Uterus (tissue), 4 donors: ENCODE measurements at places on chromosomes 13 and 19. TPM values are rescaled to one million over a fixed set of nuclear protein-coding genes. Genes with fewer than 3 reads are reported as not detected.

DNA sequence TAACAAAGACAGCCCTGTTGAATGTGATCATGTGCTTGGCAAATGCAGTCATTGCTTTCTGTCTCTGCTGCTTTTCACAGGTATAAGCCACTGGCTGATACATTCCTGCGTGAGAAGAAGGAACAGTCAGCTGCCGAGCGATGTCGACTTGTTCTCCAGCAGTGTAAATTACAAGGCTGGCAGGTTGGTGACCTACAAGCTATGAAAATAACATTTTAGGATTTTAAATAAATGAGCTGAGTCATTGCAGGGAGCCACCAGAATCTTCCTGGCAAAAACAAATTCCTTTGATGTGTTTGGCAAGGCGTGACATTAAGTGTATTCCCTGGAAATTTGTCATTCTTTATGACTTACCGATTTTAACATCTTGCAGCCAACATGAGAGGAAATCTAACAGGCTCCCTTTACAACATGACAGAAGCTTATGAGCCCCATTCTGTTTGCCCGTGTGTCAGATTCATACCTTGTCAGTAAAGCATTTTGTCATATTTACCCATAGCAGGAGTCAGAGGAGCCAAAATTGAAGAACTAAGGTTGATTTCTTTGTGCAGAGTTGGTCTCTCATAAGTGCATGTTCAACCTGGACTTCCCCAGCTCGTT is 471.4 kb downstream of the MYO16 start:
- no peak for DNase-seq

DNA sequence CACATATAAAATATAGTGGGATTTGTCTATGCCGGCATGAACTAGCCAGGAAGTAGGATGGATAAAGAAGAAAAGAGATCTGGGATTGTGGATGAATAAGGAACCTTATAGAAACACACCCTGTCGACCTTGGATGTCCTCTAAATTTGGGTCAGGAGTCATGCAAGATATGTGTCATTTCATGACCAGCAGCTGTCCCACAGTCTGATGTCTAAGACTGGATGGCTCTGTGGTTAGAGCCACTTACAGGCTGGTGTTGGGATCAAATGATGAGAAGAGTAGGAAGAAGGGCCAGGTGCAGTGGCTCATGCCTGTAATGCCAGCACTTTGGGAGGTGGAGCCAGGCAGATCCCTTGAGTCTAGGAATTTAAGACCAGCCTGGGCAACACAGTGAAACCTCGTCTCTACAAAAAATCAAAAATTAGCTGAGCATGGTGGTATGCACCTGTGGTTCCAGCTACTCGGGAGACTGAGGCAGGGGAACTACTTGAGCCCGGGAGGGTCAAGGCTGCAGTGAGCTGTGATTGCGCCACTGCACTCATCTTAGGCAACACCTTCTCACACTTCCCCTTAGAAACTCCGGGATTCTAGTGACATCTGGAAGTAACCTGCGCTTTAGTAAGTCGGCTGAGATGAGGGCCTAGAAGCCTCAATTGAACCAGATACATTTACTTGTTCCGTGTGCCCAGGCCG is 30.8 kb downstream of the TMED1 start:
- no peak for DNase-seq

- DNase-seq, result no peak
Measured at GRCh38 chr13:78712831-78713230, 53.9 kb upstream of the OBI1 start.

- no peak for DNase-seq
Measured at GRCh38 chr13:32851083-32852069, 164.8 kb upstream of the KL start.

DNA sequence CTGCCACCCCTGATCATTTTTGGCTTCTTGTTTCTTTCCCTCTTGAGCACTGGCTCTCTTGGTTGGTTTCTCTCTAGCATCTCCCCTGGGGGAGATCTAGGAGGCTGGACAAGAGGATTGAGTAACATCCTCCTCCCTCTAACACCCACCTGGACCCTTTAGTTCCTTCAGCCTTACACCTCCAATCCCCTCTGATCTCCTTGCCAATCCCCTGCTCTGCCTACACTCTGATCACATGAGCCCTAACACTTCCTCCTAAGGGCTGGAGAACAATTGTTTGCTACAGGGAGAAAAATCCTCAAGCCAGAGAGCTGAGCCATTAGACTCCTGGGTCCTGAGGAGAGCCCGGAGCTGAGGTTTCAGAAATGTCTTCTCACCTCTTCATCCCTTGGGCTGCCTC is 65.9 kb upstream of the ADGRL1 start:
- no peak for DNase-seq

DNA sequence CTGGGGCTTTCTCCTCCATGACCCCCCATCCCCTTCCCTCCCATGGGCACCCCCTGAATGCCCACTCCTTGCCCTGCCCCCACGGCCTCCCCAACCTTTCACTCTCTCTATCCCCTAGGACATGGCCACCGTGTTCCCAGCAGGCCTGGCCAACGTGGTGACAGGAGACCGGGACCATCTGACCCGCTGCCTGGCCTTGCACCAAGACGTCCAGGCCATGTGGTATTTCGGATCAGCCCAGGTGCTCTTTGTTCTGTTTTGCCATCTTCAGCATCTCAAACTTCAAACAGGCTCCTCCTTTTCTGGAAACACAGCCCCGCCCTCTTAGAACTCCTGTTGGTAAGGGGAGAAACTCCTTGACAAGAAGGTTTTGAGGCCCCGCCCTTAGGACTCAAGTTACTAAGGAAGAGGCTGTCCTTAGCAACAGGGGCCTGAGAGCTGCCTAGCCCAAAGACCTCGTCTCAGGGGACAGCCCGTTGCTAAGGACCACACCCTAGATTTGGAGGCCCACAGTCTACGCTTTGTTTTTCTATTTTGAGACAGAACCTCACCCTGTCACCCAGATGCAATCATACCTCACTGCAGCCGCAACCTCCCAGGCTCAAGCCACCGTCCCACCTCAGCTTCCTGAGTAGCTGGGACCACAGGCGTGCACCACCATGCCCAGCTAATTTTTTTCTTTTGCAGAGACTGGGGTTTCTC is 5.1 kb upstream of the FLT3LG start:
- DNase-seq, result peak; percentile 61

- DNase-seq, result no peak
Measured at GRCh38 chr13:73303851-73304250, 245.0 kb downstream of the KLF5 start.

- DNase-seq, result no peak
Measured at GRCh38 chr13:97257228-97257755, 35.2 kb downstream of the MBNL2 start.

GRCh38 chr13:107450931-107451330 is 764.4 kb downstream of the LIG4 start:
- peak; percentile 26 for DNase-seq

DNA sequence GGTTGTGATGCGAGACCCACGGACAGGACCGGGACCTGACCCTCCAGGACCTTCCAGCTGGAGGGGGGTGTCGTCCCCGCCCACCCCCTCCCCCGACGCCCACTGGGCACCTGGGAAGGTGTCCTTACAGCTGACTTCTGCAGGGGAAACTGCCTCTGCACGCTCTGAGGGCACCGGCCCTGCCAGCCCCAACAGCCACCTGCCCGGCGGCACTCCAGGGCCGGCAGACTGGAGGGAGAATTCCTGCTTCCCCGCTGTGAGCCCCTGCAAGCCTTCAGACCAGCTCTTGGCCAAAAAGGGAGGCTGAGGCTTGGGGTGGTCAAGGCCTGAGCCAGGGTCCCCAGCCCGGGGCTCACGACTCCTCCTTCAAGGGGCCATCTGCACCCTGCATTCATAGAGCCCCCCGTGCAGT is 1.2 kb downstream of the CNN2 start:
- no peak for DNase-seq

- DNase-seq, result no peak
Measured at GRCh38 chr19:35251456-35251855, 2.7 kb downstream of the LSR start.

DNA sequence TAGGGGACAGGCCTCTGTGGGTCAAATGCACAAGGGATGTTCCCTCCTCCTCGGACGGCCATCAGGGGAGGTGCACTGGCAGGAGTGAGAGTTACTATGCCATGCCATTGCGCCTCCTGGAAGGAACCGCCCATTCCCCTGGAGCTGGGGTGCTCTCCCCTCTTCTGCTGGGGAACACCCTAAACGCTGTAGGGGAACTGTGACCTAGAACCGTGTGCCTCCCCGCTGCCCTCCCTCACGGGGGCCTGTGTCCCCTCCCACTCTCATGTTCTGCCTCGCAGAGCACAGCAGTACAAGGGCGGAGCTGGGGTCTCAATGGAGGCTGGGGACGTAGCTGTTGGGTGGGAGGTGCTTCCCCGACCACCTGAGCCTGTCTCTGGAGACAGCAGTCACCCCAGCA is 17.2 kb upstream of the CRTC1 start:
- DNase-seq, result no peak

DNA sequence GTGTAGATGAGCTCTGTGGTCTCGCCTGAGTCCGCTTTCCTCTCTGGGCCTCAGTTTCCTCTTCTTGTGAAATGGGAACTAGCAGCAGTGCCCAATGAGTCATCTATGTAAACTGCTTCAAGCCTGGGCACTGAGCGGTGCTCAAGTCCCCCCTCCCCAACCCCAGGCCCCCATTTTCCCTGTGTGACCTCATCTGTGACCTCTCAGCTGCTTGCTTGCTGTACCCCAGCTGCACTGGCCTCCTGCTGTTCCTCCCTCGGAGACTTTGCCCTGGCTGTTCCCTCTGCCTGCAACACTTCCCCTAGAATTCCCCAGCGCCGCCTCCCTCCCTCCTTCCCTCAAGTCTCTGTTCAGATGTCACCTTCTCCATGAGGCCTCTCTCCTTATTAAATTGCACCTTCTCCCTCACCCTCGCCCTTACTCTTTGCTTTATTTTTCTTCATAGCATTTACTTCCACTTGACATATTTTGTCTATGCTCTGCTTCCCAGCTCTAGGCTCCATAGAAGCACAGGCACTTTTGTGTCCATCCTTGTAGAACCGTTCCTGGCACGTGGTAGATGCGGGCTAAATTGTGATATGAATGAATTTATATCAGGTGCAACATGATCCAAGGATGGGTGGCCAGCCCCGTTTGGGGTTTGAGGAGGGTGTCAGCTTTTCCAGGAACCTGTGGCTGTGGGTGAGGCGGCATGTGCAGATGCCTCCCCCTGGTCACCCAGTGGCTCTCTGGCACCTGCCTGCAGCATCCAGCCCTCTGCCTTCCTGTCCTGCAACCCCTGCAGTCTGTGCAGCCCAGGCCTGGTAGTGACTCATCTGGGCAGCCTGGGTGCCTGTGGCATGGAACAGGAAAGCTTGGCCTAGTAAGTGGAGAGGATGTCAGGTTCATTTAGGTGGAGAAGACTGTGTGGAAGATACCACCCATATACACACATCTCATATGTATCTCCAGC is 26.3 kb downstream of the SIPA1L3 start:
- no peak for DNase-seq

GRCh38 chr13:21676611-21677021 is 5.7 kb downstream of the FGF9 start:
- no peak for DNase-seq

DNA sequence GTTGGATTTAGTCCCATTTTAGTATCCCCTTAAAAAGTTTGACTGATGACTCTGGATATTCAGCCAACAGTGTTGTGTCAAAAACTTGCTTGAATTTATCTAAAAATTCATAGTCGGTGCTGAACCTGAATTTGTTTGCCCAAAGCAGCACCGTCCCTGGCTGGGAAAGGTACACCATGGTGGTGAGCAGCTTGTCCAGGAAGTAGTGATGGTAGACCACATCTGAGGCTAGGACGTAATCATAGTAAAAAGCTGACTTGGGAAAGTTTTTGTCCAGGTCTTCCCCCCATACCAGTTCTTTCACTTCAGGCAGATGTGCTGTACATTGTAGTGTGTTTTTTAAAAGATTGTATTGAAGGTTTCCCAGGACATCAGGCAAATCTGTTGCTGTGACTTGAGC is 8.8 kb downstream of the METTL21C start:
- DNase-seq, result no peak

DNA sequence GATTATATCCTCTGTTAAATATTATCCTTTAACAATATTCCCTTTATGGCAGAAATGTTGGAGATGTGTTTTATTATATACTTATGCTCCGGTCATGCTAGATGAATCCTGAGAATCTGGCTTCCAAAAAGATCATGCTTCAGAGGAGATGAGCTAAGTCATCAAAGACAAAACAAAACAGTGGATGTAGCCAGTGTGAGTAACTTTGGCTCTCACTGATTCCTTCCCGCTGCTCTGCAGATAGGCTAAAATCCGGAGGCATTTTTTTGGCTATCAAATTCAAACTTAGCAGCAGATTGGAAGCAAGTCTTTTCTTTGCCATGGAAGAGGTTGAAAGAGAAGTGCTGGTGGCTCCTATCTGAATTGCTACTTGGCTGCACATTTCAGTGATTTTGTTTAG is 295.9 kb downstream of the GPC6 start:
- DNase-seq, result no peak

- no peak for DNase-seq
Measured at GRCh38 chr19:44948763-44949374, 3.0 kb downstream of the APOC2 start.

- no peak for DNase-seq
Measured at GRCh38 chr19:55176076-55176475, 4.0 kb downstream of the SYT5 start.

- no peak for DNase-seq
Measured at GRCh38 chr13:46307554-46307953, 79.5 kb downstream of the RUBCNL start.

DNA sequence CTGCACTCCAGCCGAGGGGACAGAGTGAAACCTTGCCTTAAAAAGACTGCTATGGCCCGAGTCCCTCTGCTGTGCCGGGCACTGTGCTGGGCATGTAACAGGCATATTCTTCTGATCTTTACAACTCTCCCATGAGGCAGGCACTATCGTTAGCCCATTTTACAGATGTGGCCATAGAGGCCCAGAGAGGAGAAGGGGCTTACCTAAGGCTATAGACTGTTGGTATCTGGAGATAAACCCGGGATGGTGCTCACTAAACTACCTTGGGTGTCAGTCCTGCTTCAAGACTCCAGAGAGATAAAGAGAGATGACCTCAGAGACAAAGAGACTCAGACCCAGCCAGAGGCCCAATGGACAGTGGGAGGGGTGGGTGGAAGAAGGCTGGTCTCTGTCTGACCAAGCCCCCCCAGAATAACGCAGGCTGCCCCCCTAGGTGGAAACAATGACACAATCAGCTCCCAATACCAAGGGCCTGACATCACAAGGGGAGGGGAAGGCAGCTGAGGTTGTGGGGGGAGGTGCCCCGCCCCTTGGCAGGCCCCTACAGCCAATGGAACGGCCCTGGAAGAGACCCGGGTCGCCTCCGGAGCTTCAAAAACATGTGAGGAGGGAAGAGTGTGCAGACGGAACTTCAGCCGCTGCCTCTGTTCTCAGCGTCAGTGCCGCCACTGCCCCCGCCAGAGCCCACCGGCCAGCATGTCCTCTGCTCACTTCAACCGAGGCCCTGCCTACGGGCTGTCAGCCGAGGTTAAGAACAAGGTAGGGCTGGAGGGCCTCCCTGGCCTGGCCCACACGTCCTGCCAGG is at the start of gene CNN1:
Gene CNN1, plus strand, starts transcription at position 620 of the 805 bp plus-strand sequence. Its CDS starts 77 bp downstream, at position 697.
- DNase-seq, result peak; percentile 94

The FUT1 gene
- 1.5 TPM for total RNA-seq

The S1PR4 gene
- total RNA-seq, result 2.0 TPM

The NFIC gene
- total RNA-seq, result 361 TPM

The GRK1 gene
- total RNA-seq, result not detected

The ANKRD27 gene
- 33.7 TPM for total RNA-seq

The CADM4 gene
- 6.1 TPM for total RNA-seq

The WDR87 gene
- not detected for total RNA-seq

The NLRP9 gene
- not detected for total RNA-seq

The PTGER1 gene
- not detected for total RNA-seq

The SIGLECL1 gene
- not detected for total RNA-seq

The PGLYRP1 gene
- not detected for total RNA-seq

The COX6B2 gene
- total RNA-seq, result 4.6 TPM

The ZNF555 gene
- 18.1 TPM for total RNA-seq

The NLRP5 gene
- not detected for total RNA-seq

The UPK1A gene
- total RNA-seq, result 0.91 TPM

The TNFRSF19 gene
- total RNA-seq, result 6.1 TPM

The CXCL17 gene
- total RNA-seq, result not detected
